Ovary (tissue), 10 donors: ENCODE measurements at places on chromosomes 11 and 22. TPM values are rescaled to one million over a fixed set of nuclear protein-coding genes. Genes with fewer than 3 reads are reported as not detected.

Gene HBB
- 24.7 TPM for polyA plus RNA-seq

Gene DGCR6
- polyA plus RNA-seq = 0.37 TPM

Gene LRRN4CL
- 18.5 TPM for polyA plus RNA-seq

Gene SHISA8
- polyA plus RNA-seq = not detected

Gene ATM
- polyA plus RNA-seq = 29.2 TPM

Gene PIK3IP1
- 48.9 TPM for polyA plus RNA-seq

Gene LYVE1
- 159 TPM for polyA plus RNA-seq

Gene APOL1
- polyA plus RNA-seq = 26.5 TPM

Gene GGTLC3
- not detected for polyA plus RNA-seq

Gene CARD16
- polyA plus RNA-seq = 41.8 TPM

Gene LIMK2
- 19.0 TPM for polyA plus RNA-seq

Gene KCTD17
- 25.0 TPM for polyA plus RNA-seq

Gene CCDC87
- 0.20 TPM for polyA plus RNA-seq

Gene MLC1
- 0.67 TPM for polyA plus RNA-seq

Gene HIPK3
- 33.2 TPM for polyA plus RNA-seq

Gene FAU
- 1,053 TPM for polyA plus RNA-seq

GRCh38 chr11:132260636-132261035 is 890.2 kb downstream of the NTM start:
- no peak overlapping the region for H3K4me3 ChIP-seq
- H3K27ac ChIP-seq = no peak overlapping the region
- H3K36me3 ChIP-seq = no peaks in the 10 kb centered on the region
- no peaks in the 10 kb centered on the region for H3K4me1 ChIP-seq
- H3K27me3 ChIP-seq = no peaks in the 10 kb centered on the region
- DNase-seq = no peak

GRCh38 chr22:20580179-20580578 is 72.8 kb downstream of the MED15 start:
- no peaks in the 10 kb centered on the region for H3K27me3 ChIP-seq
- no peaks in the 10 kb centered on the region for H3K36me3 ChIP-seq
- no peak overlapping the region for H3K4me3 ChIP-seq

DNA sequence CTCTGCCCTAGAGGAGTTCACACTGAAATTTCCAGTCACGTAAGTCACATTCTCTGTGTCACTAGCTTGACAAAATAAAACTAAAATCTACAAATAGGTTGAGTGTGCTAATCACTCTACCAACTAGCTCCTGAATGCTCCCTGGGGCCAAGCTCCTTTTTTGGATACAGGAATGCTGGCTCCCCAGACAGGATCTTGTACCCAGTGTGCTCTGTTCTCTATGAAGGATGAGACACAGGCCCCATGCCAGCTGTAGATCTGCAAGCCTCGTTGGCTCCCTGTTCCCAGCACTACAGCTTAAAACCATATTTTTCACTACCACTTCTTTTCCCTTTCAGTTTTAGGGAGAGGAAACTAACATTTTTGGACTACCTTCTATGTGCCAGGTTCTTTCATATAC is 3.7 kb upstream of the IPO7 start:
- DNase-seq = no peak
- no peaks in the 10 kb centered on the region for H3K4me1 ChIP-seq
- H3K36me3 ChIP-seq = no peaks in the 10 kb centered on the region
- no peaks in the 10 kb centered on the region for H3K27me3 ChIP-seq

DNA sequence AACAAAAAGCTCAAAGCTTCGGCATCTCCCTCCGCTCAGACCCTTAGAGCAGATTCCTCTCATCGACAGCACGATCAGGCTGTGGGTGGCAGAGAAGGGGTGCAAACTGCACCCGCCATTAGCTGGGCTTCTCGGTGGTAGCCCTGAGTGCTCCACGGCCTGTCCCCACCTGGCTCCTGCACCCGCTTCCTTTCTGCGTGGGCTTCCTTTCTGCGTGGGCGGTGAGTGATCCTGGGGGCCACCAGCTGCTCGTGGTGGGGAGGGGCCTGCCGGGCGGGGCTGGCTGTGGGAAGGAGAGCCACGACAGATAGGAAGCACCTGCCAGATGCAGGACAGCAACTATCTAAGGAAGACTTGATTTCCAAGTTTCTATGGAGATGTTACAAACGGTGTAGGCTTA is 55.0 kb downstream of the BRD1 start:
- no peaks in the 10 kb centered on the region for H3K36me3 ChIP-seq
- no peak overlapping the region for H3K27ac ChIP-seq
- peaks cover 27% of the 10 kb centered on the region for H3K4me1 ChIP-seq
- no peaks in the 10 kb centered on the region for H3K27me3 ChIP-seq
- DNase-seq = no peak
- no peak overlapping the region for H3K4me3 ChIP-seq

DNA sequence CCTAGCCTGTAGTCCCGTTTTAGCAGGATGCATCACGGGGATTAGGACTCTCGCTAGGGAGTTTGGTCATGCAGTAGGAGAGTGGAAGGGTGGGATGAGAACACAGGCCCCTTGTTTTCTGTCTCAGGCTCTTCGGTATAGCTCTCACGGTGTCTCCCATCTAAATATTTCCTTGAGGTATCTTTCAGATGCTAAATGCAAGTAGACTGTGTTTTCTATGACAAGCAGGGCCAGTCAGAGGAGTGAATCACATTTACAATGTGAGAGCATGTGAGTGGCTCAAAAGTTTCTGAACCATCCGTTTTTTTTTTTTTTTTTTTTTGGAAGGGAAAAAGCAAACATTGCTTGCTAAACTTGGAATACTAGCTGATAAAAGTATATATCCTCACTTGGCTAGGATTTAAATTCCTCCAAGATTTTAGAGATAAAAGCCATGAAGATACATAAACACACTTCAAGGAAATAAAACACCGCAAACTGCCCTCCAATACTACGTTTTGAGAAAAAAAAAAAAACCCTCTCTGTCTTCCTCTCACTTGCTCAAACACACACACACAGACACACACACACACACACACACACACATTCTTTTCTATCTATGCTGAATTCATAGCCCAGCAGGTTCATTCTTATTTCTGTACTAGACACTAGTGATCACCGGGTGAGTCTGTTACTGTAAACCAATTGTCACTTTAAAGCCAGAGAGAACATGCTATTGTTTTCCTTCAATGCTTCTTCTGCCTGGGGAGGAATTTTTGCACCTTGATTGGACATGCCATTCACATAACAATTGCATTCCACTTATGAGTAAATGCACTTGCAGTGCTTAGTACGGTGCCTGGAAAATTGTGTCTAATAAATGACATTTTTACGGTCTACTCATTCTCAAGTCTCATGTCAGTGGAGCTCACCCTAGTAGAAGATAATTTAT is 224.6 kb upstream of the CCDC90B start:
- no peak overlapping the region for H3K27ac ChIP-seq
- no peaks in the 10 kb centered on the region for H3K27me3 ChIP-seq
- H3K4me3 ChIP-seq = no peak overlapping the region

GRCh38 chr22:36781656-36782627 is 6.0 kb upstream of the IFT27 start:
- H3K4me3 ChIP-seq = no peak overlapping the region
- no peaks in the 10 kb centered on the region for H3K36me3 ChIP-seq

GRCh38 chr22:36201630-36202319 is at the start of gene APOL4:
APOL4 (minus strand) TSS chr22:36201809; CDS start chr22:36201734, 75 bp downstream.
- H3K4me3 ChIP-seq = no peak within 1 kb of the TSS
- DNase-seq = peak; percentile 86
- no peak within 1 kb of the TSS for H3K27ac ChIP-seq

DNA sequence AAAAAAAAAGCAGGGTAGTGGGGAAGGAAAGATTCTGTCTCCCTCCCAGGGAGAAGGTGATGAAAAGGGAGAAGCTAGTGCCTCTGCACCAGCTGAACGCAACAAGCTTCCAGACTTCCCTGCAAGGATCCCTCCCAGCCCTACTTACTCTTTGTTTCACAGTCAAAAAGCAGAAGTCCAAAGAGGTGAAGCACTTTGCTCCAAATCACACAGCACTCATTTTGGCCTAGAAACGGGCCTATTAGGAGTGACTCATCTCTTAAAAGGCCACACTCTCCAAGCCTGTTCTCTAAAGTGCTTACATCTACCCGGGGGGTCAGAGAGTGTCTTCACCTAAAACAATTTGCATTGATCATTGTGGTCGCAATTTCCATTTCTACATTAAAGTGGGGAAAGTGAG is 17.7 kb upstream of the GRK3 start:
- no peak for DNase-seq
- no peak overlapping the region for H3K27ac ChIP-seq
- no peaks in the 10 kb centered on the region for H3K36me3 ChIP-seq
- H3K27me3 ChIP-seq = no peaks in the 10 kb centered on the region
- no peak overlapping the region for H3K4me3 ChIP-seq
- no peaks in the 10 kb centered on the region for H3K4me1 ChIP-seq

GRCh38 chr11:134376150-134376921 is 35.7 kb downstream of the B3GAT1 start:
- no peak for DNase-seq
- H3K27ac ChIP-seq = no peak overlapping the region
- H3K4me3 ChIP-seq = no peak overlapping the region
- H3K36me3 ChIP-seq = no peaks in the 10 kb centered on the region

GRCh38 chr22:22207845-22208564 is 36.6 kb upstream of the VPREB1 start:
- H3K4me3 ChIP-seq = no peak overlapping the region
- no peak overlapping the region for H3K27ac ChIP-seq
- DNase-seq = no peak
- H3K27me3 ChIP-seq = no peaks in the 10 kb centered on the region
- no peaks in the 10 kb centered on the region for H3K4me1 ChIP-seq

DNA sequence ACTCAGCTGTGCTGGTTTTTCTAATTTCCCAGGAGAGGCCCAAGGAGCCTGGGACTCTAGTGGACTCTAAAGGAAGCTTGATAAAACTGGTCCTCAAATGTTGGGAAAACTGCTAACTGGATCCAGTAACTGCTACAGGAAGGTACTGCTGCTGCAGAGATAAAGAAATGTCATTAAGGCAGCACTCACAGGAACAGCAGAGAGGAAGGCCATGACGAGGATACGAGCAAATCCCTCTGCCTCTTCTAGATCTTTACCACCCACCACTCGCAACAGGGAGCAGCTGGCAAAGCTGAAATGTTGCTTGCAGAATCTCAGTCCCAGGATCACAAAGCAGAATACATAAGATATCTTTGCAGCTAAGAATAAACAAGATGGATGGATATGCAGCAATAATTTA is 23.5 kb downstream of the TTC28 start:
- no peak overlapping the region for H3K4me3 ChIP-seq
- H3K27me3 ChIP-seq = no peaks in the 10 kb centered on the region
- no peak for DNase-seq

DNA sequence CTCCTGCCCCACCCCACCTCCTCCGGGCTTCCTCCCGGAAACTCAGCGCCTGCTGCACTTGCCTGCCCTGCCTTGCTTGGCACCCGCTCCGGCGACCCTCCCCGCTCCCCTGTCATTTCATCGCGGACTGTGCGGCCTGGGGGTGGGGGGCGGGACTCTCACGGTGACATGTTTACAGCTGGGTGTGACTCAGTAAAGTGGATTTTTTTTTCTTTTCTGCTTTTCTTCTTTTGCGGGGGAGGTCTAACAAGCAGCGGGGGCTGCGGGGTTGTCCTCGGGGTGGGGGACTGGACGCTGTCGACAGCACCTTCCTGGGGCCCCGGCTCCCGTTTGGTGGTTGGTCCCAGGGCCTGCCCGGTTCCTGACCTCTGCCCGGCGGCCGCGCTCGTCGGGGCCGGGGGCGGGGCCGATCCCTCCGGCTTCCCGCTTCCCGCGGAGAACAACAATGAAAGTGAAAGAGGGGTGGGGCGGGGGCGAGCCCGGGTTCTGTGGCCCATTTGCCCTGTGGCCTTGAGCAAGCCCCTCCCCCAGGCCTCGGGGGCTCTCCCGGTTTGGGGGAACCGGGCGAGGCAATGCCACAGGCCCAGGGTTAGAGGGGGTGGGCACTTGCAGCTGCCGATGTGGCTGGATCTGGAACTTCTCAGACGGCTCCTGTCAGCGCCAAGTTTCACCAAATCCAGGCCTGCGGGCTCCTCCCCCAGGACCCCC is 975 bp upstream of the MDK start:
- H3K4me1 ChIP-seq = peaks cover 6% of the 10 kb centered on the region
- no peaks in the 10 kb centered on the region for H3K36me3 ChIP-seq
- peak overlapping the region; percentile 88 for H3K27ac ChIP-seq
- peak; percentile 81 for DNase-seq
- peak overlapping the region; percentile 73 for H3K4me3 ChIP-seq

- DNase-seq = no peak
- no peaks in the 10 kb centered on the region for H3K36me3 ChIP-seq
- peaks cover 13% of the 10 kb centered on the region for H3K4me1 ChIP-seq
- H3K27ac ChIP-seq = no peak overlapping the region
- H3K27me3 ChIP-seq = no peaks in the 10 kb centered on the region
Observed at GRCh38 chr22:36193577-36193976, 8.0 kb downstream of the APOL4 start.

DNA sequence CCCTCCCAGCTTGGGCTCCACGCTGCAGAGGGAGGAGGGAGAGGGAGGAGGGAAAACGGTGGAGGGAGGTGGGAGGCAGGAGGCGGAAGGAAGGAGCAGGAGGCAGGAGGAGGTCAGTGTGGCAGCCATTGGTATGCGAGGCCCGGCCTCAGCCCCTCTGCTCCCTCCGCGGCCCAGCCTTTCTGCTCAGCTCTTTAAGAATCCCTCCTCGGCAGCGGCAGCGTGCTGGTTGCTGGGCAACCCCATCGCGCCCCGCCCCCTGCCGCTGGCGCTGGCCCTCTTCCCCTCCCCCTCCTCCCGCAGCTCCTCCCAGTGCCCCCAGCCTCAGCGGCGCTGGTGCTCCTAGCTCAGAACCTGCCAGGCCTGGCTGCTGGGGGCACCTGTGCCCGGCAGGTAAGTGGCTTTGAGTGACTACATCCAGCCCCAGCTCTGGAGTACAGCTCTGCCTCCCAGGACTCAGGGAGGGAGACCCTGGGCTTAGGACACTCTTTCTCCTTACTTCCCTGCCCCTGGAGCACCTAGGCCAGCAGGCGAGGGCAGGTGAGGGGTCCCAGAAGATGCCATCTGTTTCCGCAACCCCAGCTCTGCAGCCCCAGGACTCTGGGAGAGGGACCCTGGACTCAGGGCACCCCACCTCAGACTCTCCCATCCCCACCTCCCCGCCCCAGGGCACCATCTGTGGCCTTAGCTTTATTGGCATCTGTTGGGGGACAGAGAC is 7.2 kb upstream of the FLRT1 start:
- H3K4me3 ChIP-seq = no peak overlapping the region
- no peaks in the 10 kb centered on the region for H3K27me3 ChIP-seq
- H3K36me3 ChIP-seq = no peaks in the 10 kb centered on the region
- no peak overlapping the region for H3K27ac ChIP-seq
- peaks cover 6% of the 10 kb centered on the region for H3K4me1 ChIP-seq
- no peak for DNase-seq

GRCh38 chr11:86812981-86813380 is 12.6 kb downstream of the PRSS23 start:
- DNase-seq = no peak
- H3K27me3 ChIP-seq = no peaks in the 10 kb centered on the region
- no peaks in the 10 kb centered on the region for H3K36me3 ChIP-seq
- no peaks in the 10 kb centered on the region for H3K4me1 ChIP-seq
- H3K4me3 ChIP-seq = no peak overlapping the region

GRCh38 chr11:117281159-117281558 is 10.0 kb upstream of the BACE1-AS start:
- H3K27ac ChIP-seq = no peak overlapping the region
- no peaks in the 10 kb centered on the region for H3K4me1 ChIP-seq
- H3K27me3 ChIP-seq = no peaks in the 10 kb centered on the region
- H3K4me3 ChIP-seq = no peak overlapping the region
